ENCODE measurements at places on chromosomes 13 and 19. TPM values are rescaled to one million over a fixed set of nuclear protein-coding genes. Genes with fewer than 3 reads are reported as not detected.

- no peak for DNase-seq
Measured at GRCh38 chr13:32426191-32426989, 1.5 kb downstream of the N4BP2L1 start.

GRCh38 chr13:113967206-113967720 lies 6.6 kb downstream of the C13orf46 start:
- no peak for DNase-seq

DNA sequence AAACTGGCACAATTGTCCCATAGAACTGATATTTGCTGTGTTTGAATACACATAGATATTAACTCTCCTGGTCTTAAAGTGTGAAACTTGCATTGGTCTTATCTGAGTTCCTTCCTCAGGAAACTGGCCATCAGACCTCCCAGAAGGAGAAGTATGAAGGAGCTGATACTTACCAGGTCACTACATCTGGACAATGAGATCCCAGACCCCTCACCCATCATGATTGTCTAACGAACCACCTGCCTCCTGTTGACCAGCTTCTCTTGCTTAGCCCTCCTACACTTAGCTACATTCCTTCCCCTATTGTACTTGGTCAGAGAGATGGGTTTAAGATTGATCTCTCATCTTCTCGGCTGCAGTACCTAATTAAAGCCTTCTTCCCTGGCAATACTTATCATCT lies 413.3 kb downstream of the KCTD12 start:
- DNase-seq = no peak

- no peak for DNase-seq
Measured at GRCh38 chr19:30620354-30620753, 248.2 kb downstream of the ZNF536 start.

The PLK5 gene
- 0.09 TPM for polyA plus RNA-seq

DNA sequence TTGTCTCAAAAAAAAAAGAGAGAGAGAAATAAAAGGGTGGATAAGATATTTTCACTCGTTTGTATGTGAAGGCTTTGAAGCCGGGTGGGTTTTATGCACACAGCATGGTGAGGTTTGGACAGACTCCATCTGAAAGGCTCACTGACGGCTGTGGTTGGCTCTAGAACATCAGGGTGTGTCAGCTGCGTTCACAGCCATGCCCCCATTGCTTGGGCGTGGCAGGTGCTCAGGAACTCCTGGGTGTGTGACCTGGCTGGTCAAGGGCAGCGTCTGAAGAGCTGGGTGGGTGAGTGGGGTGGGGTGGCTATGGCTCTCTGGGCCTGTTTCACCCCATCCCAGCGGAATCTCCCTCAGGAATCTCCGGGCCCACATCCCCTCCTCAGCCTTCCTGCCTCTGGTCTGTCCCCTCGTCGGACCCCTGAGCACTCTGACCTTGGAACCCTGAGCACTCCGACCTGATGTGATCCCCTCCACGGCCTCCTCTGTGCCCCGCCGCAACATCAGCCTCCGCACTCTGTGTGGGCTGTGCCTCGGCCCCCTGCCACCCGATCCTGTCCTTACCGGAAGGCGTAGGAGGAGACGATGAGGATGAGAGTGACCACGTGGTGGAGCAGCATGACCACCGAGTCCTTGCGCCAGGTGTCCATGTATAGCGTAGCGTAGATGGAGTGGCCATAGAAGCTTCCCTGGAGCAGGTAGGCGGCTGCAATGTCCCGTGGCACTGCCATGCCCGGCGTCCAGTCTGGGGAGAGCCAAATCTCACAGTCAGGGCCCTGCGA lies 12.2 kb downstream of the CERS1 start:
- no peak for DNase-seq

The SLC10A2 gene
- not detected for polyA plus RNA-seq

The OVOL3 gene
- not detected for polyA plus RNA-seq

The CLEC11A gene
- 8.5 TPM for polyA plus RNA-seq

The PIH1D1 gene
- 63.7 TPM for polyA plus RNA-seq

GRCh38 chr19:51470966-51471365 lies 7.4 kb upstream of the CEACAM18 start:
- DNase-seq = no peak

The IZUMO2 gene
- 0.18 TPM for polyA plus RNA-seq
